Activated effector memory CD4-positive, alpha-beta T cell treated with anti-CD3 and anti-CD28 coated beads, Interleukin-2, amount 50 U/mL, for 16 hours (primary cell): ENCODE measurements at places on chromosomes 4 and X.

DNA sequence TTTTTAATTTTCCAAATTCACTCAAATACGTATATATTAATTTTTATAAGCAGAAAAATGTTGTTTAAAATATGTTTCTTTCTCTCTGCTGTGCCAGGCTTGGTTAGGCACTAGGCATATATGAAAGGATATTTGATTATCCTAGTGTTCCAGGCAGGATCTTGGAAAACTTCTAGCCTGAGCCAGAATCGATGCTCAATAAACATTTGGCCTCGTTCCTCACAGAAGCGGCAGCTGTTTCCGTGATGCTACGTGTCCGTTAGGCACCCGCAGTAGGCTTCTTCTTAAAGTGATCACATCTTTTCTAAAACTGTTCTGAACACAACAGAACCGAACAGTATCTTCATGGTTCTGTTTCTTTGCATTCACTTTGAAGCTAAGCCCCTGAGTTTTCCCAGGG lies 50.1 kb upstream of the CRMP1 start:
- no peak for DNase-seq

DNA sequence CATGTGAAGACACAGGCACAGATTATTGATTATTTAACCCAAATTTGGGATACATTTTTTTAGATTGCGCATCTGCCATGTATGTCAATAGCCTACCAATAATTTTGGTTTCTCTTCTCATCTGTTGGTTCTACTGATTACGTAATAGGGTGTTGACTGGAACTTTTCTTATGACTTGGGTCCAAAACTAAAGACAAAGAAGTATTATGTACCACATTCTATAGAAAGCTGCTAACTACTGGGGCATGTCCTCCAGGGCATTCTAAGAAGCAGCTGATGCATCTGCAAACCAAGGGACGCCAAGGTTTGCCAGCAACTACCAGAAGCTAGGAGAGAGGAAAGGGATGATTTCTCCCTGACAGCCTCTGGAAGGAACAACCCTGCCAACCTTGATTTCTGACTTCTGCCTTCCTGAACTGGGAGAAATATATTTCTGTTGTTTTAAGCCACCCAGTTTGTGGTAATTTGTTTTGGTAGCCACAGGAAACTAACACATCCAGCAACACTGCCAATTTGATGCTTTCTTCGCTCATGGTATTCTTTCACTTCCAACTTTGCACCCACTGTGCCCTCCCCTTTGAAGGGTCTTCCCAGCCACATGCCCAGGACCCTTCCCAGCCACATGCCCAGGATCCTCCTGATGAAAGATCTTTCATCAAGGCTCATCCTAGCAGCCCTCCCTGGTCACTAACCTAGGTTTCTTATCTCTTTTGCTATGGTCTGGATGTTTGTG lies 15.9 kb upstream of the TLR1 start:
- DNase-seq, result no peak

- DNase-seq, result no peak
Observed at GRCh38 chrX:82541822-82542221, 966.3 kb upstream of the POU3F4 start.

GRCh38 chr4:57053508-57053907 lies 56.7 kb downstream of the IGFBP7 start:
- no peak for DNase-seq

DNA sequence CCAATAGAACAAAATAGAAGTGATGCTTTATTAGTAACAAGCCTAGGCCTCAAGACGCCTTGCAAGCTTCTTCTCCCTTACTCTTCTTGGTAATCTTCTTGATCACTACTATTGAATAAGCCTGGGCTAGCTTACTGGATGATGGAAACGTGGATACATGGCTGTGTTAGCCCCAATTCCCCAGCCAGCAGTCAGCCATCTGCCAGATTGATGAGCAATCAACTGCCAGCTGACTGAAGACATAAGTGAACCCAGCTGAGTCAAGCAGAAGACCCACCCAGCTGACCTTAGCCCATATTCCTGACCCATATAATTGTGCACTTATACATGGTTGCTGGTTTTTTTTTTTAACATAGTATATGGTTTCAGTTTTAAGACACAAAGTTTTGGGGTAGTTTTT lies 130.4 kb downstream of the DHX15 start:
- no peak for DNase-seq

GRCh38 chr4:38078590-38079421 lies 118.6 kb downstream of the PTTG2 start:
- DNase-seq, result no peak

DNA sequence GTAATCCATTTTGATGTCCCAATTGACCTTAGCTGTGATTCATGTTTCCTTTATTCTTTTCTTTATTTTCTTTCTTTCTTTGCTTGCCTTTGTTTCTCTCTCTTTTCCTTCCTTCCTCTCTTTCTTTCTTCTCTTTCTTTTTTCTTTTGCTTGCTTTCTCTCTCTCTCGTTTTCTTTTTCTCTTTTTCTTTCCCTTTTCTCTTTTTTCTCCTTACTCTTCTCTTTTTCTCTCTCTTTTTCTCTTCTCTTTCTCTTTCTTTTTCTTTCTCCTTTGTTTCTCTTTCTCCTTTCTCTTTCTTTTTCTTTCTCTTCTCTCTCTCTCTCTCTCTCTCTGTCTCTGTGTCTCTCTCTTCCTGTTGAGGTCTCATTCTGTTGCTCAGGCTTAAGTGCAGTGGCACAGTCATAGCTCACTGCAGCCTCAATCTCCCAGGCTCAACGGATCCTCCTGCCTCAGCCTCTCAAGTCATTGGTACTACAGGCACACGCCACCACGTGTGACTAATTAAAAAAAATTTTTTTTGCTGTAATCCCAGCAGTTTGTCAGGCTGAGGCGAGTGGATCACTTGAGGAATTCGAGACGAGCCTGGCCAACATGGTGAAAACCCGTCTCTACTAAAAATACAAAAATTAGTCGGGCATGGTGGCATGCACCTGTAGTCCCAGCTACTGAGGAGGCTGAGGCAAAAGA lies 8.0 kb upstream of the DHRSX start:
- no peak for DNase-seq

GRCh38 chrX:45696736-45697135 lies 496.1 kb upstream of the DIPK2B start:
- DNase-seq, result no peak

DNA sequence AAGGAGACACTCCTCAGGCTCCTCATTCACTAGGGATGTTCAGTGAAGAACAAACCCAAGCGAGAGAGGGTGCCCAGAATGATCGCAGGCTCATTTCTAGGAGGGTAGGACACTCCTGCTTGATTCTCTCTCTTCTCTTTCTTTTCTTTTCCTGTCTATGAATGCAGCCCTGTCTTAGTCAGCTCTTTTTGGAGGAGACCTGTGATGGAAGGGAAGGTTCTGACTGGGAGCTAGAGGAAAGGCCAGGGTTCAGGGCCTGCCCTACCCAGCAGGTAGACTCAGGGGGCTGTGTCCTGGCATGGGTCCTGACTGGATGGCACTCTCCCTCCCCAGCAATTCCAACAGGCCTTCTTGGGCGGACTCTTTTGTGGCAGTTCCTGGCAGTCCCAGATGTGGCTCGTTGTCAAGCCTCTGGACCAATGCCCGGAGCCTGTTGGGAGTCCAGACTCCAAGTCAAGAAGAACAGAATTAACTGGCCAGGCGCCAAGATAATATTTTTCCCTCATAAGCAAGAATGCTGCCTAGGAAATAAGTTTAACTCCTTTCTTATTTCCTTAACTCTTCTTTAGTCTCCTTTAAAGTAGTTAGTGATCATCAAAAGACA lies 139.4 kb upstream of the SCML1 start:
- DNase-seq, result no peak

DNA sequence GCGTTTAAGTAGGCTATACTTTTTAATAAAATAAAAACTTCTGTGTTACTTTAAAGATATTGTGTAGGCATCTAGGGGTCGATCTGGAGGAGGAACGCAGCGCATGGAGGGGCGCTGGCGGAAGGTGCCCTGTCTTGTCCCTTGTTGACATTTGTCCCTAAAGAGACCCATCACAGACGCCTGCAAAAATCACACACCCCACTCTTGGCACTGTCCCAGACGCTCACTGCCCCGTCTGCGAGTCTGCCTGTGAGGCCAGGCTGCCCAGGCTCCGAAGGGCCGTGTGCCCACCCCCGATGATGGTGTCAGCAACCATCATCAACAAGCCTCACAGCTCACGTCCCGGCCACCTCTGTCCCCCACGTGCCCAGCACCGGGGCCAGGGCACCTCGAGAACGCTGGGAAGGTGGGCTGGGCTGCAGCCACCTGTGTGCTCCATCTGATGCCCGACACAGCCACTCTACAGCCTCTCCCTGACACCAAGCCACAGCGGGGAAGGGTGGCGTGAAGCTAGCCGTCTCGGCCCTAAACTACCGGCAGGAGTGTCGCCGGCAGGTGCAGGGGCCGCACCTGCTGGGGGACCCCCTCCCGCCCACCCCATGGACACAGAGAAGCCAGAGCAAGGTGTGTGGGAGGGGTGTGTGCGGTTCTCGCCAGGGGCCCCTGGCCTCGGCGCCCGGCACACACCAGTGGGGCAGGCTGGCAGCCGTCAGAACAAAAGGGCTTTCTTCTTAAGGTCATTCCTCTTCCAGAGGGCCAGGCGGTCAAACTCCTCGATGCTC lies 26.8 kb upstream of the AFAP1 start:
- no peak for DNase-seq

DNA sequence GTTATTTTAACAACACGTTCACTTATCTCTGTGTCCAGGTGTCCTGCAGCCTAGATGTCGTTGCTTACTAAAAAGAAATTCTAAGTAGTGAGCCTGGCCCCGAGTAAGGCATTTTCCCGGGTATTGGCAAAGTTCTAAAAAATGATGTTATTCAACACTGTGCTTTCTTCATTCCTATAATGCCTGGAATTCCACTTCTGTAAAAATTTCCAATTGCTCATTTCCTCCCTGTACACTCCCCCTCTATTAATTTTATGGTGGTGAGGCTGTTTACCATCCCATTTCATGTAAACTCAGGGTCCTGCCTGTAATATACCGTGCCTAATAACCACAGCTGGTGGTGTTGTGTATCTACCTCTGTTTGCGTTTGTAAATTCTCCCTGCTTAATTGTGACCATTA lies 14.2 kb downstream of the BST1 start:
- DNase-seq, result no peak

DNA sequence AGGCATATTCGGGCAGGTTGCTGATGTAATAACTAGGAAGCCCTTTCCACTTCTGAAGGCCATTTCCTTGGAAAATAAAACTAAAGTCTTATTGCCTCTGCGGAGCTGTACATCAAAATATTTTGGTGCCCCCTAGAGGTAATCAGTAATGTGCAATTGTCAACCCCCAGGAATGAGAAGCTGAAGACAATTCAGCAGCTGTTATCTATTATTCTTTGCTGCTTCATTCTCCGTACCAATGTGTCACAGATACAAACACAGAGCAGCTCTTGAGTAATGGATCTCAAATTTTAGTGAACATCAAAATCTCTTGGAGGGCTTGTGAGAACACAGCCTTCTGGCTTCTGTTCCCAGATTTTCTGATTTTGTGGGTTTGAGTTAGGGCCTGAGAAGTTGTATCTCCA lies 3.5 kb upstream of the SLIT2 start:
- DNase-seq, result no peak

- no peak for DNase-seq
Observed at GRCh38 chr4:53240573-53240972, 125.3 kb downstream of the SCFD2 start.

DNA sequence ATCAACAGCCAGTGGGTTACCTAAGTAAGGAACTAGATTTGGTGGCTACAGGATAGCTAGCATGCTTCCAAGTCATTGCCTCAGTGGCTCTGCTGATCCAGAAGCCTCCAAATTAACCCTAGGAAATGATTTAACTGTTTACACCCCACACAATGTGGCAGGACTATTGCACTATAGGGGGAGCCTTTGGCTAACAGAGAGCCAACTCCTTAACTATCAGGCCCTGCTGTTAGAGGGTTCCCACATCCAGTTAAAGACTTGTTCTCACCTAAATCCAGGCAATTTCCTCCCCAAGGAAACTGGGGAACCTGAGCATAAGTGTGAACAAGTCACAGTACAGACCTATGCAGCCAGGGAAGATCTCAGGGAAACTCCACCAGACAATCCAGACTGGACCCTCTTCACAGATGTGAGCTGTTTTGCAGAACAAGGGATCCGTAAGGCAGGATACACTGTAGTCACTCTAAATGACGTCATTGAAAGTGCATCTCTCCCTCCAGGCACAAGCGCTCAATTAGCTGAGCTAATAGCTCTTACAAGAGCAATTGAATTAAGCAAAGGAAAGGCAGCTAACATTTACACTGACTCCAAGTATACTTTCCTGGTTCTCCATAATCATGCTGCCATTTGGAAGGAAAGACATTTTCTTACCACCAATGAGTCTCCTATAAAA lies 185.3 kb upstream of the SPOCK3 start:
- DNase-seq, result no peak

DNA sequence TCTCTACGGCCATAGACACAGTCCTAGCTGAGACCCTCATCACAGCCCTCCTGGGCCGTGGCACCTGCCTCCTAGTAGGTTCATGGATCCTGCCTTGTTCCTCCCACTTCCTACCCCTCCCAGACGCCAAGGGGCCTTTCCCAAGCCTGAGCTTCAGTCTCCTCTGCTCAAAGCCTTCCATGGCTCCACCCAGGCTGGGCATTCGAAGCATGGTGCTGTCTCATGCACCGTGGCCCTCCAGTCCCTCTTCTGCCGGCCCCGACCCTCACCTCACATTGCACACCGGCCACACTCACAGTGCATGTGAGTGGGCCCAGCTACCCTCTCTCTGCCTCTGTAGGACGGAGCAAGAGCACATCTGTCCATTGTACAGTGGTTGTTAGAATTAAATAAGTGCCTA lies 21.7 kb upstream of the KIAA0232 start:
- DNase-seq, result no peak
